ENCODE measurements at places on chromosomes 5 and 9. TPM values are rescaled to one million over a fixed set of nuclear protein-coding genes. Genes with fewer than 3 reads are reported as not detected.

DNA sequence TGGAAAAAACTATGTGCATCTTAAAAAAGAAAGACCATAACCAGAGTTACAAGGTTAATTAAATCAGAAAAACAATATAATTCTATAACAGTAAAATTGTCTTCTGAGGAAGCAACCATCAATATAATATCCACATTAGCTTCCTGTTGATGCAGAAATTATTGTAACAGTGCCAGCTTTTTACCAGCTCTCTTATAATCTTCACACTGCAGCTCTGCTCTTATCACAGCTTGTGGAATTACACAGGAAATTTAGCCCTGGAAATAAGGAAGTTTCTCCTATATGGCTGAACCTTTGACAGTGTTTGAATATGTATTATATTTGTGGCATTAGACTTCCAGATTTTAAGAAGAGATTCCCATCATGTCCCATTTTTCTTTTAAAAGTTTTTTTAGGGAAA is 49.1 kb upstream of the TEK start:
- no peaks in the 10 kb centered on the region for H3K4me1 ChIP-seq
- no peak overlapping the region for H3K27ac ChIP-seq
- no peaks in the 10 kb centered on the region for H3K27me3 ChIP-seq
- H3K4me3 ChIP-seq: no peak overlapping the region

DNA sequence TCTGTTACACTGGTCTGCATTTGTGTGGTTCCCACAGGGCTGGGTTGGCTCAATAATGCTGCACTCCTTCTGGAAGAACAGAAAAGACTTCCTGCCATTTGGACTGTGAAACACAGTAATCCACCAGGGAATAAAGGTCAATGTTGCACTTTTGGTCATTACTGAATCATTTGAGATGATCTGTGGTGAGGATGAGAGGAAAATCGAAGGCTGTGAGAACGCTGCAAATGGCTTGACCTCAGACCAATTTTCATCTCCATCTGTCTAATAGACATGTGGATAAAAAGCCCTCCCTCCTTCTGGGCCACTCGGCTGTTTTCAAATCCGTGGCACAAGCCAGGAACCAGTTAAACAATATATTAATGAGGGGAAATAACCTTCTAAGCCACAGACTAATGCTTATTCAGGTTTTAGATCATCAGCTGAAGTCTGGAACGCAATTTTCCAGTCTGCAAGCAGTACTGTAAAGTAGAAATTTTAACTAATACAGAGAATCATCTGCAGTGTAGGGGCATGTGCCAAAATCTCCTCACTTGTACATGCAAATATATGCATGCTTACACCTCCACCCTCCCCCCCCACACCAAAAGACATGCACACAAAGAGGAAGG is 20.2 kb downstream of the TLE1 start:
- no peaks in the 10 kb centered on the region for H3K27me3 ChIP-seq
- peaks cover 12% of the 10 kb centered on the region for H3K36me3 ChIP-seq
- H3K4me1 ChIP-seq: peaks cover 8% of the 10 kb centered on the region
- no peak overlapping the region for H3K4me3 ChIP-seq

GRCh38 chr9:21812946-21813568 is 10.6 kb downstream of the MTAP start:
- peak; percentile 54 for DNase-seq
- H3K4me1 ChIP-seq: no peaks in the 10 kb centered on the region
- H3K27ac ChIP-seq: no peak overlapping the region
- H3K27me3 ChIP-seq: no peaks in the 10 kb centered on the region
- H3K36me3 ChIP-seq: peaks cover 49% of the 10 kb centered on the region

Gene GFI1B
- 6.2 TPM for polyA plus RNA-seq

Gene PFN3
- not detected for polyA plus RNA-seq
